ENCODE measurements at places on chromosomes 2 and 18.

- no peak for DNase-seq
Observed at GRCh38 chr2:2735041-2735440, 404.0 kb upstream of the MYT1L start.

DNA sequence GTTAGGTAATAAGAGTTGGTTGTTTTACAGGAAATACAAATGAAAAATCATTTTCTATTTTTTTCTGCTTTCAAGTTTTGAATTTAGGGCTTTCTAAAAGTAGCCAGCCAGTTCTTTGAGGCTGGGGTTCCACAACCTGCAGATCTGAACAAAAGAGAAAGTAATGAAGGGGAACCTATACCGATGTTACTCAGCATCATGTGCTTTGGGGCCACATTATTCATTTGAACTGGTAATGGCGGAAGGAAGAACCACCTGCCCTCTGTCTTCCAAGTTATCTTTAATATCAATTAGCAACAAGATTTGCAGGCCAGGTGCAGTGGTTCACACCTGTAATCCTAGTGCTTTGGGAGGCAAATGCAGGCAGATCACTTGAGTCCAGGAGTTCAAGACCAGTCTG, 12.9 kb upstream of the MRO start:
- DNase-seq: no peak

DNA sequence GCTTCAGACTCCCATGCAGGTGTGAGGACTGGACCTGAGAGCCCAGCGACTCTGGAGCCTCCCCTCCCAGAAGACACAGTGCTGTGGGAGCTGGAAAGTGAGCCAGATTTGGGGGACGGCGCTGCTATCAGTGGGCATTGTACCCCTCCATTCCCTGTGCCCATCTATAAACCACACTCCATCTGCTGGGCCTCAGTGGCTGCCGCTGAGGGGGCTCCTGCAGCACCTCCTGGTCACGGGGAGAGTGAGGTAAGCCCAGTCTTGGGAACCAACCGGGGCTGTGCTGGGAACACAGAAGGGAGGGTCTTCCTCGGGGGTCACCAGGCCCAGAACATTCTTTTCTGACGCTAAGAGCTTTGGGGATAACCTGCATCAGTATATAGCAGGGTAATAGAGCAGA, 9.5 kb downstream of the PSD4 start:
- no peak for DNase-seq

DNA sequence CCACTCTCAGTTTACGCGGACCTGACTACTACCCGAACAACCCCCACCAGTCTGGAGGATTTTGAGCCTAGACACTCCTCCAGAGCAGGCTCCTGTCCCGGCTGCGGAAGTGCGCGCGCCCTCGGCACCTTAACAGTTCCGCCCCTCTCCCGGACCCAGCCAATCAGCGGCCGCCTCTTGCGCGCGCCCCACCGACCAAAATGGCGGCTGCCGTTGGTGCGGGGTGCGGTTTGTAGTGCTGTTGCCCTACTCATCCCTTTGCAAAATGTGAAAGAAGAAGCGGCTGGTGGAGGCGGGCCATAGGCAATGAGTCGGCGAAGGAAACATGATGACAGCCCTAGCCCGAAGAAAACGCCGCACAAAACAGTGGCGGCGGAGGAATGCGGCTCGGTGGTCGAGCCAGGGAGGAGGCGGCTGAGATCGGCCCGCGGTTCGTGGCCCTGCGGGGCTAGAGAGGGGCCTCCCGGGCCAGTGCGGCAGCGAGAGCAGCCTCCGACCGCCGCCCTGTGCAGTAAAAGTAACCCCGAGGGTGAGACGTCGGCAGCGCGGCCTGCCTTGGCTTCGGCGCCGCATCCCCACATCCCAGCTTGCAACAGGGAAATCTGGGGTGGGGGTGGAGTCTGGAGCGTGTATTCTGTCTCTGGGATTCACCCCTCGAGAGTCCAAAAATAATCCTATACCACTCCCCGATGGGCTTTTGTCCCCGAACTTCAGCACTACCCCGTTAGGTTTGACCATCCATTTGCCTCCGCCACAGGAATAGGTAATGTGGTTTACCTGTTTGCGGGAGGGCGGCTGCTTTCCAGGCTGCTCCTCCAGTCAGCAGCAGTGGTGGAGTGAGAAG, at the start of gene ETAA1:
Gene ETAA1, plus strand, starts transcription at position 191 of the 844 bp plus-strand sequence. Its CDS starts 116 bp downstream, at position 307.
- peak; percentile 87 for DNase-seq

DNA sequence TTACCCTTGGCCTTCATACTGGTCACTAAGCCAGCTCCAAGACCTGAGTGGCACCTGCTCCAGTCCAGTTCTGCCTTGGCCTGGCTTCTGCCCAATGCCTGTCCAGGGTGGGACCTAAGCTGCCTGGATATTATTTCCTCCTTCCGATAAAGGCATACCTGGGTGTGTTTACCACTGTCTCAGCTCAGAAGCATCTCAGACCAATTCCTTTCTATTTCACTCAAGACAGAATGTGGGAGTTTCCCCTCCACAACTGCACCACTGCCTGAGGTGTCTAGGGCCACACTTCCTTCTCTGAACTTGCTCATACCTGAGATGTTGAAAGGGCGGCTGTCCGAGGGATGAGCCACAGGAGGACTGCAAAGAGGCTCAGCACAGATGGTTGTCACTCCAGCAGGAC, 18.4 kb upstream of the CAB39 start:
- no peak for DNase-seq

- no peak for DNase-seq
Observed at GRCh38 chr2:54814389-54815147, 91.1 kb downstream of the EML6 start.

GRCh38 chr2:18268400-18268799, 292.1 kb downstream of the RDH14 start:
- no peak for DNase-seq

DNA sequence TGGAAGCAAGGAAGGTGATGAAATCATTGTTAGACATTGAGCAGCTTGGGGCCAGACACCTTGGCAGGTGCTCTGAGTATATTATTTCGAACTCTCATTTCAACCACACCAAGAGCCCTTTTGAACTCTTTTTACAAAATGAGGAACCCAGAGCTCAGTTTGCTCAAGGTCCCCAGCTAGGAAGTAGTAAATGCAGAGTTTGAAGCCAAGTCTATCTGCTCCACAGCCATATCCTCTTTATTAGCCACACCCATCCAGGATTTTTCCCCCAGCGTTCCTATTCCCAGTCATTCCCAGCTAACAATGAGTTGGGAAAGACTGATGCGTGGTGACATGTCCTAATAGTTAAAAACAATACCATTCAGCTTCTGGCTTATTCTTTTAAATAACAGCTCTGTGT, 40.2 kb downstream of the SEMA4F start:
- DNase-seq: no peak

DNA sequence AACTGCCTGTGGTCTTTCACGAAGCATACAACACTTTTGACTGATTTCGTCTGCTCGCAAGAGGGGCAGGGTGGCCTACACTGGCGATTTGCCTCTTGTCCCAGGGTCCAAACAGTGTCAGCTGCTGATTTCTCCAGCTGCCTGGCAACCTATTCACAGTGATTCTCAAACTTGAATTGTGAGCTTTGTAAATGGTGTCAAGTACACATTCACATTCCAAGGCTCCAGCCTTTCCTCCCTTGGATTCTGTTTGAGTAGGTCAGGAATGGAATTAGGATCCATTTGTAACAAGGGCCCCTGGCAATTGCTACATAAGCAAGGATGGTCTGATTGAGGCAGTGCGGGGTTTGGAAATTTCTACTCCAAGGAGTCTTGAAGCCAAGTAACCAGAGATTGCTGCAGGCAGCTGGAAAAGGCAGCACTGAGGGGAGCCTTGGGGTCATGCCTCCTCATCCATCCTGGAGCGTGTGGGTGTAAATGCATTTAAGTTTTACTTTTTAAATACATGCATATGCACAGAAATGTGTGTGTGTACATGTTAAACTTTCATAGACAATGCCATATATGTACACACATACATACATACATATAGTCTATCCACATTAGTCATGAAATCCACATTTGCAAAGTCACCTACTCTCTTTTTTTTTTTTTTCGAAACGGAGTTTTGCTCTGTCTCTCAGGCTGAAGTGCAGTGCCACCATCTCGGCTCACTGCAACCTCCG, 86.8 kb upstream of the UXS1 start:
- no peak for DNase-seq

DNA sequence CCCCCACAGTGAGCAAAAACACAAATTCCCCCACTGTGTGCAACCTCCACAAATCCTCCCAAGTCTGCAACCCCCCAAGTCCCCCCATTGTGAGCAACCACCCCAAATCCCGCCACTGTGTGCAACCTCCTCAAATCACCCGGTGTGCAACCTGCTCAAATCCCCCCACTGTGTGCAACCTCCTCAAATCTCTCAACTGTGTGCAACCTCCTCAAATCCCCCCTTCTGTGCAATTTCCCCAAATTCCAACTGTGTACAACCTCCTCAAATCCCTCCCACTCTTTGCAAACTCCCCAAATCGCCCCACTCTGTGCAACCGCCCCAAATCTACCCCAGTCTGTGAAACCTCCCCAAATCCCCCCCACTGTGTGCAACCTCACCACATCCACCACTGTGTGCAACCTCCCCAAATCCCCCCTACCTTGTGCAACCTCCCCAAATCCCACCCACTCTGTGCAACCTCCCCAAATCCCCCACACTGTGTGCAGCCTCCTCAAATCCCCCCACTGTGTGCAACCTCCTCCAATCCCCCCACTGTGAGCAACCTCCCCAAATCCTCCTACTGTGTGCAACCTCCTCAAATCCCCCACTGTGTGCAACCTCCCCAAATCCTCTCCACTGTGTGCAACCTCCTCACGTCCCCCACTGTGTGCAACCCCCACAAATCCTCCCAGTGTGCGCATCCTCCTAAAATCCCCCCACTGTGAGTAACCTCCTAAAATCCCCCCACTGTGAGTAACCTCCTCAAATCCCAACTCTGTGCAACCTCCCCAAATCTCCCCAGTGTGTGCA, 115.2 kb downstream of the TPO start:
- DNase-seq: no peak

DNA sequence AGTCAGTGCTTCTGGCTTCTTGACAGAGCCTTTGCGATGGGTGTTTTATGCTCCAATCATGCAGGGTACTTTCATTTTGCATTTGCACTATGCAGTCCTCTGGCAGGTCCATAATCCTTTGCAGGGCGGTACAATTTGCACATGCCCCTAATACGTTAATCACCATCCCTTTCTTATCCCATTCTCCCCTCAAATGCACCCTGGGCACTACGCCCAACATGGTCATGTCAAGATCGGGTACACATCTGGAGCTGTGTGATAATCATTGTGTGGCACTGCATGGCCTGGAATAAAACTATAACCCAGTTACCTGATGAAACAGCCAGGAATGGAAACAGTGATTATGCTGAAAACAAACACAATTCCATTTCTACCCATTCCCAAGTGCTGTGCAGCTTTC, 27.7 kb downstream of the LOXHD1 start:
- DNase-seq: no peak

DNA sequence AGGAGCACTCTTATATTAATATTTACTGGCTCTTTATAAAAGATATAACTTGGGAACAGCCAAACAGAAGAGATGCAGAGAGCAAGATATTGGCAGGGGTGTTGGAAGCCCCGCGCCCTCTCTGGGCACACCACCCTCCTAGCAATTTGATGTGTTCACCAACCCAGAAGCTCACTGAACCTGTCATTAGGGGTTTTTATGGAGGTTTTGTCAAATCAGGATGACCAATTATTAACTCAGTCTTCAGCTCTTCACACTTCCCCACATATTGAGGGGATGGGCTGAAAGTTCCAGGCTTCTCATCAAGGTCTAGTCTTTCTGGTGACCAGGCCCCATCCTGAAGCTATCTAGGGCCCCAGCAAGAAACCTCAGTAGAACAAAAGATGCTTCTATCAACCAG, 10.9 kb upstream of the INO80D start:
- DNase-seq: no peak

DNA sequence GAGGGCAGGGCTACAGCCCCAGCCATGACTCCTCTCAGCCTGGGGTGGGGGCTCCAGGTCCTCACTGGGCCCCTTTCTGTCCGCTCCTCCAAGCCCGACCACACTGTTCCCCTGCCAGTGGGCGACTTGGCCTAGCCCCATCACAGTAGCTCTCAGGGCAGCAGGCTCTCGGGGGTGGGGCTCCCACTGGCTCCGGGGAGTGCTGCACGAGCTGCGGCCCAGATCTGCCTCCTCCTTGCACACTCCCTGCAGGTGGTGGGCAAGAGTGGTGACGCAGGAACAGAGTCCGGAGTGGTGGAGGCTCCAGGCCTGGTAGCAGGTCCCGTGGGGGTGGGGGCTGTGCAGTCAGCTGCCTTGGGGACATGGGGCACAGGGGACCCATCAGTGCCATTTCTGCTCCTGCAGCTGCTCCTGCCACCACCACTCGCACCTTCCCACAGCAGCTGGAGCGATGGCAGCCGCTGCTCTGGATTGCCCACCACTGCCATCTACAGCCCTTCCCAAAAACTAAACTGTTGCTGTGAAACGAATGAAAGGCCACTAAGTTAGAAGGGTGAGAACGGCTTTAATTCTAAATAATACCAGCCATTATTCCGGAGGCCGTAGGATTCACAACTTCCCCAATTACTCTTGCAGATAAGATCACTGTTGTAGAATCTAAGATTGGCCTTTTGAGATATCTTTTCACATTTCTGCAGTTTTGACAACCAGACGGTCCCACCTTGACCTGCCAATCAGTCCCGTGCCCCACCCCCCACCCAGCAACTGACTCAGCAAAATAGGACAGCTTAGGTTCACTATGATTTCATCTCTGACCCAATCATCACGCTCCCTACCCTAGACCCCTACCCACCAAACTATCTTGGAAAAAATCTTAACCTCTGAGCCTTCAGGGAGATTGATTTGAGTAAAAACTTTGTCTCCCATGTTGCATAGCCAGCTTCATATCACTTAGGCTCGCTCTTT, 530.2 kb downstream of the DCC start:
- no peak for DNase-seq

- no peak for DNase-seq
Observed at GRCh38 chr2:8215159-8215863, 466.5 kb upstream of the ID2 start.

GRCh38 chr2:224562831-224563230, 22.3 kb downstream of the CUL3 start:
- DNase-seq: no peak

DNA sequence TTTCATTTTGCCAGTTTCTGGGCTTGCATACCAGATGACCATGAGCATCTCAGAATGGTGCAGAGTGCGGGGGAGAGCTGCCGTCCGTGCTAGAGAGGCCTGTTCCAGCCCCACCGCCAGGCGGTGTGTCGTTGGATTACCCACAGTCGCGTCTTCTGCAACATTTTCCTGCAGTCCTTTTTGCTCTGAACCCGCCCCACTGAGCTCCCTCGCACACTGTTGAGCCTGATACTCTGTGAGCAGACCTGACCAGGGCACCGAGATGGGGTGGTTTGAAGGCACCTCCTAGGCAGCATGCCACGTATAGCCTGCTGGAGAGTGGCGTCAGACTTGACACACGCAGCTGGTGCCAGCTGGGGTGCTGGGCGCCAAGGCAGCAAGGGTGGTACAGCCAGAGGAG, 18.1 kb downstream of the PPP1R7 start:
- DNase-seq: no peak

DNA sequence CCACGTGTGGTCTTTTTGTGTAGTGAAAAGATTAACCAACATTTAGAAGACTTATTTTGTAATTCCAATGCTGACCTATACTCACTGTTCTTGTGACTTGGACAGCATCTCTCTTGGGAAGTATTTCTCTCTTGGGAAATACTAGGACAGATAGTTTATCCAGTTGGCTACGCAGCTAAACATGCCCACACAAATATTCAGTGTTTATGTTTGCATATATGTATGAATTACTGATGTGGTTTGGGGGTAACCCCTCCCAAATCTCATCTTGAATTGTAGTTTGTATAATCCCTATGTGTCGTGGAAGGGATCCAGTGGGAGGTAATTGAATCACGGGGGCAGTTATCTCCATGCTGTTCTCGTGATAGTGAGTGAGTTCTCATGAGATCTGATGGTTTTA, 2062.3 kb upstream of the CELF4 start:
- DNase-seq: no peak

All from NCI-H1930 (cell line).